ENCODE measurements at places on chromosomes 12 and 14.

DNA sequence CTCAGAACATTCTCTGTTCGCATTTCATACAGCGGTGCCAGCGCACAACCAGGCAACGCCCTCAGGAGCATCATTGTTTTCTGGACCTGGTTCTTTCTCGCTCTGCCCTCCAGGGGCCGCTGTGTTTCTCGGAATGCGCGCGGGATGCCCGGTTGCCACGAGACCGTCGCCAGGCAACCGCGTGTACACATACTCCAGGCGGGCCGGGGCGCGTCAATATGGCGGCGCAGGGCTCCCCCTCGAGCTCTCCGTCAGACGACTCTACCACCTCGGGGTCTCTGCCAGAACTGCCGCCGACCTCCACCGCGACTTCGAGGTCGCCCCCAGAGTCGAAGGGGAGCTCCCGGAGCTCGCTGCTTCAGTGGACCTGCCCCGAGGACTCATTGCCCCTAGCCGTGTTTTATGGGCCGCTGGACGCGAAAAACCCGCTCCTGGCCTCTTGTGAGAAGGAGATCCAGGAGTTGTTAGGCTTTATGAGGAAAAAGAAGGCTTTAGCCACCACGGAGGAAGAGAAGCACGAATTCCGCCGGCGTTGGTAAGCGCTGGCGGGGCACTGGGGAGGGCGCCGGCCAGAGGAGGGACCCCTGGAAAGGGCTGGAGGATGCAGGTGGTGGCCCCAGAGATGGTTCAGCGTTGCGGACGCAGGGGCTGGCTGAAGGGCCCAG lies at the start of gene CFAP54:
TSS of gene CFAP54 (plus strand) at position 186 of the 665 bp plus-strand sequence. CDS start at position 219, 33 bp downstream.
- DNase-seq = no peak

DNA sequence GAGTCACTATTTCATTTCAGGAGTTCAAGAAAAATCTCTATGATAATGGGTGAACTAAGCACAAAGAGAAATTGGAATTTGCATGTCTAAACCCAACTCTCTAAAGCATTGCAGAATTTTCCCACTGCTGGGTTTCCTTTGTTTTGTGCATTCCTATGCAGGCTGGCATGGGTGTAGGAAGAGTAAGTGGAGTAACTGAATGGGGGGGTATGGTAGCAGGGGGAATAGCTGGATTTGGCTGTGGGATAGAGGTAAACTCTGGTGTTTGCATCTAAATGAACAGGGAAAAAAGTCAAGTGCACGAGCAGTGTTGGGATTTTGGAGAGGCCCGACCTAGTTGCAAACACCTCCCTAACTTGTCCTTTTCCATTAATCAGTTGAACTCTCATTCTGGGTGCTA lies 159.1 kb downstream of the ANO4 start:
- no peak for DNase-seq

- no peak for DNase-seq
Observed at GRCh38 chr14:49017447-49017846, 568.7 kb downstream of the RPS29 start.

- peak; percentile 47 for DNase-seq
Observed at GRCh38 chr12:66409195-66409871, 107.0 kb downstream of the HELB start.

- DNase-seq = no peak
Observed at GRCh38 chr14:22370084-22370847, 218.8 kb downstream of the DAD1 start.

DNA sequence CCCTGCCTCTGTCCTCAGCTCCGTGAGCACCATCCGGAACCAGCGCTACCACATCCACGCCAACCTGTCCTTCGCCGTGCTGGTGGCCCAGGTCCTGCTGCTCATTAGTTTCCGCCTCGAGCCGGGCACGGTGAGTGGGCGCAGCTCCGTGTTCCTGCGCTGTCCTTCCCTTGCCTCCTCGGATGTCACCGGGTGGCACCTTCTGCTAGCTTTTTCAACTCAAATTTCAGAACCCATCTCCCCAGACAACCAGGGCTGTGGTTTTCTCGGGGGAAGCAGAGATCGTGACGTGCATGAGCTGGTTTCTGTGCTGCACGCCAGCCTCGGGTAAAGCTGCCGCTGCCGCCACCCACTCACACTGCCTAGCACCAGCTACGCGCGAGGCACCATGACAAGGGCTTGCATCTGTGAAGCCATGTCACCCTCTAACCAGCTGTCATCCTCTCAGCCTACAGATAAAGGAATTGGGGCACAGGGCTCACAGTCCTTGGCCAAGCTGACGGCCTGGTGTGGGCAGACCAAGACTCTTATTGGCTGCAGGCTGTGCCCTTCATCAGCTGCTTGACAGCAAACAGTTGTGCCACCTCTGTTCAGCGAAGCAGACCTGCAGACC lies 152.1 kb downstream of the ADGRD1 start:
- no peak for DNase-seq

- DNase-seq = no peak
Observed at GRCh38 chr12:15837141-15837790, 44.9 kb upstream of the STRAP start.

- DNase-seq = no peak
Observed at GRCh38 chr12:127656266-127656665, 610.7 kb upstream of the TMEM132C start.

- DNase-seq = no peak
Observed at GRCh38 chr14:22185191-22185590, 403.8 kb downstream of the DAD1 start.

GRCh38 chr12:66896797-66897196 lies 217.9 kb upstream of the GRIP1 start:
- DNase-seq = no peak

DNA sequence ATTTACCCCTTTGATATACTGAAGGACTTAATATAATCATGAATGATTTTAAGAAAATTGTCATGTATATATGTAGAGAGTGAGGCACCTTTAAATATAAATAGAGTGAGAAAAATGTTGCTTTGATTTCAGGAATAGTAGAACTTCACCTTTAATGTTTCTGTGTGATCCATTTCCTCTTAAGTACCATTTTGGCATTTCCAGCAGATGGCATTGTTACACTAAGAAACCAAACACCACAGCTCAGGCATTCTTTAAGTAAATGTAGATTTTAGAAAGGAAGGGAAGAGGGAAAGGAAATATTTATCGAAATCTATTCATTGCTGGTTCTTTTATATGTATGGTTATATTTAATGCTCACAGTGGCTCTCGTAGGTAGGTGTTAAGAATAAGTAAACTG lies 556.7 kb upstream of the FBXO33 start:
- peak; percentile 38 for DNase-seq

DNA sequence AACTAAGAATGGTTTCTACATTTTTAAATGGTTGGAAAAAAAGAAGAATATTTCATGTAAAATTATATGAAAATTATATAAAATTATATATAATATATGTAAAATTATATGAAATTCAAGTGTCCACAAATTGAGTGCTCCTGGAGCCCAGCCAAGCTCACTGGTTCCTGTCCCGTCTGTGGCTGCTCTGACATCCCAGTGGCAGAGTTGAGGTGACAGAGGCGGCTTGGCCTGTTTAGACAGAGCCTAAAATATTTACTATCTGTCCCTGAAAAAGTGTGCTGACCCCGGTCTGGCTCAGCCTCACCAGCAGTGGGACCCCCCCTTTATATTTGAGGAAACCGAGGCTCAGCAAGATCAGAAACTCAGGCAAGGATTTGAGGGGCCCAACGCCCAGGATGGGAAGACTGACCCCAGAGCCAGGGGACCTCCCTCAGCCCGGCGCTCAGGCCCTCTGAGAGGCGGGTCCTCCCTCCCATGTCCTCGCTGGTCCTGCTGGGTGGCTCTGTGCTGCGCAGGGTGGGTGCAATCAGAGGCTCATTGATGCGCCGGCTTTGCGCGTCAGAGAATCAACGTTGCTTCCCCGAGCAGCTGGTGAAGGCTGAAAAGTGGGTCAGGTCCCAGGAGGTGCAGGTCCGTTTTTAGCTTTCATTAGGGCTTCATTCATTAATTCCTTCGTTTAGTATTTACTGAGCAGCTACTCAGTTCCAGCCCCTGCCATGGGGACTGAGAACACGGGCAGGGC lies 21.5 kb upstream of the BEGAIN start:
- DNase-seq = no peak

DNA sequence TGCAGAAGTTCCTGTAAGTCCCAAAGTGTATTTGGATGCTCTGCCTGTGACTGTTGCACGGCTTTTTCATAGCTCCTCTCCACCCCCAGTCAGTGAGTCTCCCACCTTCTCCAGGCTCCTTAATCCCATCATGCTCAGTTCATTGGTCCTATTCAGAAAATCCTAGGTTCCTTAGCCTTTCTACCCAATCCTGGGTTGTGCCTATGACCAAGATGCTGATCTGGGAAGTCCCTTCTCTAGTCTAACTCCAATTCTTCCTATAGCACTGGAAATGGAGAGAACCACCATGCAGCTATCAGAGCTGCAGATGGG lies 7.7 kb downstream of the CISTR start:
- no peak for DNase-seq

GRCh38 chr14:103401223-103402214 lies 16.3 kb downstream of the MARK3 start:
- DNase-seq = no peak

DNA sequence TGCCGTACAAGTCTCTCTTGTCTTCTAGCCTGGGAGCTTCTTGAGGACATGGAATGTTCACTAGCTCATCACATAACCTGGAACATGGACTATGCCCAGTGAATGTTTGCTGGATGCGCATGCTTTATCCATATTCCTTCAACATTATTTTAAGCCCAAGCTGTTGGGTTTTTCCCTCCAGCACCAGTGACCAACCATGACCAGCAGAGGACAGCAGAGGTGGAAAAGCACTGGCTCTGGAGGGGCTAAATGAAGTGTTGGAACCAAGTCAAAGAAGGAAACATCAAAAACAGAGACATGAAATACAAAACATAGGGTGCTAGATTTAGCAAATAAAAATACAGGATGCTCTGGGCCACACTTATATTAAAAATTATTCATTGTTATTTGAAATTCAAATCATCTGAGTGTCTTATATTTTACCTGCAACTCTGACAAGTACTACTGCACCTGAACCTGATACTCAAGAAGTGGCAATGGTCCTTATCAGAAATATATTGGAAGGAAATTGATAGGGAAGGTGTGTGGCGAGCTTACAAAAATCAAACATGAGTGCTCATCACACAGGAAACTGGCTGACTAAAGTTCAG lies 23.1 kb upstream of the HELB start:
- DNase-seq = peak; percentile 51

DNA sequence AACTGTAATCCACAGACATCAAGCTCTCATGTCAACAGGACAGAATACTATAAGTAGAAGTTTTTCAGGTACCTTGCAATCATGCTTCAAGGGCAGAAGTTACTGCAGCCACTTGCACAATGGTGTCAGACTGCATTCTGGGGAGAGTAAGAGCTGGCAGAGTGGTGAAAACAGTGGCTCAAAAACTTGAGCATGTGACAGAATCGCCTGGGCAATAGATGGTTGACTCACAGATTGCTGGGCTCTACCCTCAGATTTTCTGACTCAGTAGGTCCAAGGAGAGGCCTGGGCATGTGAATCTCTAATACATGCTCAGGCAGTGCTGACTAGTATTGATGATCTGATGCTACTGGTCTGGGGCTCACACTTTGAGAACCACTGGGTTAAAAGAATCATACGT lies 187.8 kb downstream of the TBX5 start:
- DNase-seq = no peak

DNA sequence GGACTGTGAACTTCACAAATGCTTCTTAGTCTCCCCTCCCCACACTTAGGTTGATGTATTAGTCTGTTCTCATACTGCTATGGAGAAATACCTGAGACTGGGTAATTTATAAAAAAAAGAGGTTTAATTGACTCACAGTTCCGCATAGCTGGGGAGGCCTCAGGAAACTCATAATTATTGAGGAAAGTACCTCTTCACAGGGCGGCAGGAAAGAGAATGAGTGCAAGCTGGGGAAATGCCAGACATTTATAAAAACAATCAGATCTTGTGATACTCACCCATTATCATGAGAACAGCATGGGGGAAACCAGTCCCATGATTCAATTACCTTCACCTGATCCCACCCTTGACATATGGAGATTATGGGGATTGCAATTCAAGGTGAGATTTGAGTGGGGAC lies 178.8 kb downstream of the SLC38A4 start:
- DNase-seq = no peak

DNA sequence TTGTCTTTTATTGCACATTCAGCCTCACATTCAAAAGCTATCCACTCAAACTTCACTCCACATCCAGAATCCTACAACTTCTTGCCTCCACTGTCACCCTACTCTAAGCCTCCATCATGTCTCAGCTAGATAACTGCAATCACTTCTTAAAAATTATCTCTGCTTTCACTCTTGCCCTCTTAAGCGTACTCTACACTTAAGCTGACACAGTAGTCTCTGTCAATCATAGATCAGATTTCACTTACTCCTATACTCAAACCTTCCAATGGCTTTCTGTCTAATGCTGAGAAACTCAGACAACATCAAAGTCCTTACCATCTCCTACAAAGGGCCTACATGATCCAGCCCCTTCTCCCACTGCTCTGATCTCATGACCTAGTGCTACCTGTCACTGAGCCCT lies 304.1 kb downstream of the ITPR2 start:
- no peak for DNase-seq

- peak; percentile 11 for DNase-seq
Observed at GRCh38 chr14:41362139-41362538, 244.5 kb upstream of the LRFN5 start.

- no peak for DNase-seq
Observed at GRCh38 chr14:101129521-101130167, 226.1 kb upstream of the RTL1 start.

- DNase-seq = no peak
Observed at GRCh38 chr14:98501836-98502235, 770.2 kb downstream of the BCL11B start.

DNA sequence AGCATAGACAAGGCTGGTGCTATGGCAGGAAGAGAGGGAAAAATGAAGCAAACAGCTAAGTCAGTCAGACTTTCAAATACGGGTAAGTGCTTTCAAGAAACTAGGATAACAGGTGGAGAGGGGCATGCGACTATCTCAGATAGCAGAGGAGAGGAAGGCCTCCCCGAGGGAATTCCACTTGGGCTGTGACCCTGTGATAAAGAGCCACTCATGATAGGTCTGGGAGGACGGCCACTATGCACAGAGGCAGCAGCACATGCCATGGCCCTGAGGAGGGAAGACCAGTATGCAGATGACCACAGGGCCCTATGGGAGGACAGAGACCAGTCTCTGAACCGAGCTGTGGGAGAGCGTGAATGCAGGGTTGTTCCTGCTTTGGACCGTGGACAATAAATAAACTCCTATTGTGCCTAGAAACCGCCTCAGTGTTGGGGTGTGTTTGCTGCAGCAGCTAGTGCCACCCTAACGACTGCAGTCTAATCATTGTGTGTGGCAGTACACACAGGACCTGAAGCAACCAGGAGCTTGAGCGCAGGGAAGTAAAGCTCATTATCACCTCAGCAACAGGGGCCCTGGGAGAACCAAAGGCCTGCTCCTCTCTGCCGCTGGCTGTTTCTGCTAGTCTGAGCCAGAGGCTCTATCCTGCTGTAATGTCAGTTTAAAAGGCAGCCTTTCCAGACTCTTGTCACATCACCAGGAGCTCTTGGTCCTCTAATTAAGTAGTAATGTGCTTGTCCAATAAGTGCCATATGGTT lies 119.1 kb downstream of the CACNA1C start:
- no peak for DNase-seq

DNA sequence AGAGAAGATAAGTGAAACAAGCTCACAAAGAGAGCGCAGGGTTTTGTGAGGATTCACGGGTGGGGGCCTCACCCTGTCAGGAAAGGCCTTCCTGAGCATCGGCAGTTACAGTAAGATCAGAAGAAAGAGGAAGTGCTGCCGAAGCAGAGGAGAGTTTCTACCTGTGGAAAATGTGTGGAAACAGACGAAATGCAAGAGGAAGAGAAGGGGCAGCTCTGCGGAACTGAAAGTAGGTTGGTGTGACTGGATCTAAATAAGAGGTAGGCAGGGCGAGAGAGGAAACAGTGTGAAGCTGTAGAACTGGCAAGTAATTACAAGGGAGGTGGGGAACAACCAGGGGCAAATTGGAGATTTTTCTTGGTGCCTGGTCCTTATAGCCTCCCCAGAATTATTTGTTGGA lies 2.6 kb downstream of the GPR68 start:
- DNase-seq = no peak
